ENCODE measurements at places on chromosomes 13 and 19.
A peak's percentile ranks its signal among the peaks of the same experiment; 100 is the strongest.

GRCh38 chr19:7645163-7645562, 8.3 kb downstream of the STXBP2 start:
- no peak for DNase-seq

DNA sequence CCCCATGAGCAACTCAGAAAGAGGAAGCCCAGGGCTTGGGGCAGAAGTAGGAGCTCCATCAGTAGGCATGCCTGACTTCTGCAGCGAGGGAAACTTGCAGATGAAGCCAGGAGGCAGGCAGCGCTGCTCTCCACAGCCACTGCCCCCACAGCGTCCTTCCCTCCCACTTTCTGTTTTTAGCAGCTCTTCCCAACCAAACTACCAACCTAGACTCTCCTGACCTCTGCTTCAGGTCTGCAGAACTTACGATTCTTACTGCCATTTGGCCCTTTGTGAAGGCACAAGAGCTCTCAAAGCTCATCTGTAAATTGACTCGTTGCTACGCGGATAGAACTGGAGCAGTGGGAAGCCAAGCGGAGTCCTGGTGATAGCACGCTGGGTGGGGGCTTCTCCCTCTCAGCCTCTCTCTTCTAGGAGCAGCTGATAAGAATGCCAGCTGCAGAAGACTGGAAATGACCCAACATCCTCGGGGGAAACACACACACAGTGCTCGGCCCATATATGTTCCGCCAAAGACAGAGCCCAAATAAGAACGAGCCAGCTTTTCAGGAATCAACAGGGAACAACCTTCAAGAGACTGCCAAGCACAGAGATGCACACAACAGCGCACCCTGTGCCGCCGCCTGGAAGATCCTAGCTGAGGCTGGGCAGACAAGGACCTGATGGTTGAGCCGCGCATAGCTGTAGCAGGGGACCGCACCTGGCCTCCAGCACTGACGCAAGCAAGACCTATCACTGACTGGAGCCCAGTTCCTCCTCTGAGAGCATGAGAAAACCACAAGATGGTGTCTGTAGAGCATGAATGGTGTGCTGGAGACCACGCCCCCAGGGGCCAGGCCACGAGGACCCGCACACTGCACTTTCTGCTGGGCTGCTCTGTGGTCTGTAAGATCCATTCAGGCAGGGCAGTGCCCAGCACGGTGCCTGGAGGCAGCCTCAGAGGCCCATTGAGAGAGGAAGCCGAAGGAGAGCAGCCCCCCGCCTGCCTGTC, 15.9 kb upstream of the SLC35E1 start:
- DNase-seq, result peak; percentile 74

DNA sequence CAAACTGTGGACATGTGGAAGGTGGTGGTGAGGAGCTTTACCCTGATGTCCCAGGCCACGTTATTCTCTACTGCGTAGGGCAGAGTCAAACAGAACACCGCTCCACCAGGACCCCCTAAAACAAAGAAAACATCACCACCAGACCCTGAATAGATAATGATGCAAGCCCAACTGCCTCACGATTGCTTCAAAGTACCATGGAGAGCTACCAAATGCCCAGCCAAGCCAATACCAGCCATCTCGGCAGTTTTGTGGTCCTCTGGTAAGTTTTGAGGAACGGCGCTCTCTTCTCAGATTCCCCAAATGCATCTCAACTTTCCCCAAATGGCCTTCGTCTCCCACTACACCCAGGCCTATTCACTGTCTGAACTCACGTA, 5.6 kb downstream of the RANBP3 start:
- DNase-seq, result no peak

DNA sequence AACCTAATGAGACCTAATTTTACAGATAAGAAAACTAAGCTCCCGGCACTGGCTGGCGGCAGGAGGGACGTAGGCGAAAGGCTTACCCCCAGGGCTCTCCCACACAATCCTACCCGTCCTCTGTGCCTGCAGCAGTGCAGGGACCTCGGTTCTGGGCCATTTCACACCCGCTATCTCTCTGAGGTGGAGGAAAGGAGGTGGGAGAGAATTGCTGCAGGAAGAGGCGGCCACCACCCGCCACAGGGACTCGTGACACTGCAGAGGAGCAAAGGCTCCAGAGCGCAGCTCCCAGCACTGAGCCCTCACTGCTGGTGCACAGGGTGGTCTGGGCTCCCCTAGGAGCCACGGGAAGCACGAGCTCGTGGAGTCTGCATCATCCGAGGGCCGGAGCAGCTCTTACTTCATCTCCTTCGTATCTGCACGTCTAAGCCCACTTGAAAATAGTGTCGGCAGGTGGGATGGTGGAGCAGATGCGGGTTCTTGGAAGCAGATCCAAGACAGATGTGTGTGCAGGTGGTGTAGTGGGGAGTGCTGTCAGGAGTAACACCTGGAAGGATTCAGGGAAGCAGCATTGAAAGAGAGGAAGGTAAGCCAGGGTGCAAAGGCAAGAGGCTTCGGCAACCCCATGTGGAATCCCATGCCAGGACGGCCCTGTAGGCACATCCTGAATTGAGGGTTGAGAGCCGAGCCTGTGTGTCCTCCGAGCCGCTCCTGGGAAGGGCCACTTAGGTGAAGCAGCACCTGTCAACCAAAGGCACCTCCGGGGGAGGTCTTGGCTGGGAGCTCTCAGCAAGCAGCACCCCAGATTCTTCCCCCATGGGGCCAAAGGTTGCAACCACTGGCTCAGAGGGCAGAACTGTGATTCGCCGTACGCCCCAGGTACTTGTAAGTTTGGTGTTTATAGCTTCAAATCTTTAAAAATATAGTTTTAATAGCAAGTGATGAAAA, 115.8 kb upstream of the SPACA7 start:
- DNase-seq, result no peak

DNA sequence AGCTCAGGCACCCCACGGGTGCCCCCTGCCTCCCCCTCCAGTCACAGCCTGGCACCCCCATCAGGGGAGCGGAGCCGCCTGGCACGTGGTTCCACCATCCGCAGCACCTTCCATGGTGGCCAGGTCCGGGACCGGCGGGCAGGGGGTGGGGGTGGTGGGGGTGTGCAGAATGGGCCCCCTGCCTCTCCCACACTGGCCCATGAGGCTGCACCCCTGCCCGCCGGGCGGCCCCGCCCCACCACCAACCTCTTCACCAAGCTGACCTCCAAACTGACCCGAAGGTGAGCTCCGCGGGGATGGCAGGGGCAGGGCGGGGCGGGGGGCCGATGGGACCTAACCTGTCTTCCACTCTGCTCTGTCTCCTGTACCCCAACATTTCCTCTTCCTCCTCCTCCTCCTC, 25.0 kb downstream of the CKM start:
- no peak for DNase-seq

GRCh38 chr19:33703438-33703750, 81.6 kb downstream of the CHST8 start:
- no peak for DNase-seq

- DNase-seq, result no peak
Observed at GRCh38 chr19:3619631-3620012, 7.0 kb downstream of the CACTIN start.

GRCh38 chr19:41872775-41873647, 4.1 kb upstream of the CD79A start:
- DNase-seq, result peak; percentile 80

GRCh38 chr13:106083620-106084350, 451.7 kb downstream of the EFNB2 start:
- no peak for DNase-seq

DNA sequence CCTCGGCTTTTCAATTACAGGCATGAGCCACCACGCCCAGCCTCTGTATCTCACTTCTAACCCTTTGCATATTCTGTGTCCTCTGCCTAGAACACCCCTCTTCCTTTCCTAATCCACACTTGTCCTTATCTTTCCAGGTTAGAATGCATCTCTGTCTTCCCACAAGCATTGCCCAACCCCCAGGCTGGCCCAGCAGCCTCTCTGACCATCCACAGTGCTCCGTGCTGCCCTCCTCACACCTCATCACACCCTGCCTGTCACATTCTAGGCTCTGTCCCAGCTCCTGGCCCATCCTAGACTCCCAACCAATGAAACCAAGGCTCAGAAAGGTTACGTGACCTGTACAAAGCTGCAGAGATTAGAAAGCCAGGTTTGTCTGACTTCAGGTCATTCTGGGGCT, 11.3 kb downstream of the JAK3 start:
- DNase-seq, result no peak

GRCh38 chr13:26810095-26810494, 49.5 kb upstream of the GPR12 start:
- DNase-seq, result no peak

DNA sequence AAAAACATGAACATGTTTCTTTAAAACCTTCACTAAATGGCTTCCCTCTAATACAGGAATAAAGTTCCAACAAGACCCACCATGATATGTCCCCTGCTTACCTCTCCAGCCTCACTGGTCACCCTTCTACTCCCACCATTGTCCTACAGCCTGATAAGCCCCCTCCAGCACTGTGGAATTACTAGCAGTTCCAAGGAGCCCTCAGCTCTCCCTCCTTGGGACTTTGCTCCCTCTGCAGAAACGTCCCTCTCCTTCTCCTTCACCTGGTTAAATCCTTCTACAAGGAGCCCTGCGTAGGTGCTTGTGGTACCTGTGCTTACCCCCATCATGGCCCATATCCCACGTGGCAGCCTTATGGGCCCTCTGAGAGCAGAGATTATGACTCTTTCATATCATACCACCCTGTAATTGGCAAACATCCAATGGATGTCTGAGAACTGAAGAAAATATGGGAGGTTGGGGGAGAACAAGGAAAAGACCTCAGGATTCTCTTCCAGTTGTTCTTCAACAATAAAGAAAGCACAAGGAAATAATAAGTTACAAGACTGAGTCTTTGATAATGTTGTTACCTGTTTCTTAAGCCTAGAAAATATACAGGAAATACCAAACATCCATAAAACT, 26.1 kb upstream of the DOCK9 start:
- no peak for DNase-seq

DNA sequence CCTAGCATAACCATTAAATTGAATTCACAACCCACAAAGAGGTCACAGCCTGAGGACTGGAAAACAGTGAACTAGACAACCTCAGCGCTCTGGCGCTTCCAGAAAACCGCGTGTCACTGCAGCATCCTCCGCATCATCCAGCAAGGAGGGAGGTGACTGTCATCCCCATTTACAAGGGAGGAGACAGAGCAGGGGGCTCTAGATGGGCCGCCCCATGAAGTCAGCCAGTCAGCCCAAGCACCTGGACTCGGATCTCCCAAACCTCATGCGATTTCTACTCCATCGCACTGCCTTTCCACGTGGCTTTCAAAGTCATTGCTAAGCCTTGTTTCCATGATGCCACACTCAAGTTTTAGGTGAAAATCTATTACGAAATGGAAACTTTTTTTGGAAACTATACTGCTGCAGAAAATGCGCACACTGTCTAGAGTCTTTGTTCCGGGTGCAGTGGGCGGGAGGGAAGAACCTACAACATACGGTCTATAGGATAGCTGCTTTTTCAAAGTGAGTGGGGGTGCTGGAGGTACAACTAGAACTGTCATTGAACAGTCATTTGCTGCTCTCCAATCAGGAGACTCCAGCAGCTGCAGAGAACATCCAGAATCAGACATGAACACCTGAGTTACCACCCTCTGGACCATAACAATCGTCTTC, 2.8 kb downstream of the AP3D1 start:
- DNase-seq, result no peak

DNA sequence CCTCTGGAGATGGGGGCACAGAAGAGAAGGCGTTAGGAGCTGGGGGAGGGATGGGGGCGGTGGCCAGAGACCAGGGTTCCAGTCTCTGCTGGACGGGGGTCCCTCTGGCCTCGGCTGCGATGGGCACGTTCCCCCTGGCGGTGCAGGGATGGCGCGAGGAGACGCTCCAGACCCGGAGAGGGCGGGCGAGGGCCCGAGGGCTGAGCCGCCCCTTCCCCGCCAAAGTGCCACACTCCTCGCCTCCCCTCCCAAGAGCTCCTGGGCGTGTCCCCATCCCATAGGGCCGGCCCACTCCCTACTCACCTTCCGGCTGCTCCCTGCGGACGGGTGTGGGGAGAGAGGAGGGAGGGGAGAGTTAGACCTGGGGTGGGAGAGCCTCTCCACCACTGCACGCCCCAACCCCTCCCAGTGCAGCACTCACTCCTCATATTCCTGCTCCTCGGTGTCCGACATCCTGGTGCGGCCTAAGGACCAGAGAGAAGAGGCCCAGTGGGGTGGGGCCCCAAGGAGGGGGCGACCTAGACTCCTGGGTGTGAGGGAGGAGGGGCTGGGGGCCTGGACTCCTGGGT, 2.2 kb downstream of the TNNT1 start:
- no peak for DNase-seq

DNA sequence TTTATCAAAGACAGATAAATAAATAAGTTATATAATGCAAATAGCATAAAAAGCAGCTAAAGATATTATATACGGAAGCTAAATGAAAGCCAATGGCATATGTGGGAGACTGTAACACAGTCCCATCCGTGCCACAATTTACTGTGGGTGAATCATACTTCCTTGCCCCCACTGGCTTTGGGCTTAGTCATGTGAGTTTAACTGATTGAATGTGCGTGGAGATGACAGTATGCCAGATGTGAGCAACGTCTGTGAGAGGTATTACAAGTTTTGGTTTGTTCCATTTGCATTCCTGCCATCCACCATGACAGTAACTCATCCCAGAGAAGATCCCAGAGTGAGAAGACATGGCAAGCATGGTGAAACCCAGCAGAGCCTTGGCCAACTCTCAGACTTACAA, 340.0 kb downstream of the SUCLA2 start:
- DNase-seq, result no peak

- peak; percentile 69 for DNase-seq
Observed at GRCh38 chr13:50512474-50513299, 330.8 kb downstream of the DLEU7 start.

DNA sequence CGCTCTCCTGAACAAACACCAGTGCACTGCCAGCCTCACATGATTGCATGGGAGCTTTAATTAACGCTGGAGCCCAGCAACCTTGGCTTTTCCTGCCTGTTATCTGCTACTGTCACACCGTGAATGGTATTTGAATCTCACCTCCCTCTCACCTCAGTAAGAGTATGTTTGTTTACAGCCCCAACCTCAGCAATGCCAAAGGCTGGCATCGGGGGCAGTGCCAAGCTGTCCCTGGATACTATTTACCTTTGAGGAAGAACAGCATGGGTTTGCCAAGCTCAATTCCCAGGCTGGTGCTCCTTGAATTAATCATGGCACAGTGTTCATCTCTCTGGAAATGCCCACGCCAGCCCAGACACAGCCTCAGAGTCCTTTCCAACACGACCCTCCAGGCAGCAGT, 57.2 kb upstream of the SERPINE3 start:
- no peak for DNase-seq

GRCh38 chr19:18948976-18949356, 7.9 kb upstream of the HOMER3 start:
- no peak for DNase-seq

GRCh38 chr13:97627566-97627965, 193.6 kb downstream of the RAP2A start:
- no peak for DNase-seq

DNA sequence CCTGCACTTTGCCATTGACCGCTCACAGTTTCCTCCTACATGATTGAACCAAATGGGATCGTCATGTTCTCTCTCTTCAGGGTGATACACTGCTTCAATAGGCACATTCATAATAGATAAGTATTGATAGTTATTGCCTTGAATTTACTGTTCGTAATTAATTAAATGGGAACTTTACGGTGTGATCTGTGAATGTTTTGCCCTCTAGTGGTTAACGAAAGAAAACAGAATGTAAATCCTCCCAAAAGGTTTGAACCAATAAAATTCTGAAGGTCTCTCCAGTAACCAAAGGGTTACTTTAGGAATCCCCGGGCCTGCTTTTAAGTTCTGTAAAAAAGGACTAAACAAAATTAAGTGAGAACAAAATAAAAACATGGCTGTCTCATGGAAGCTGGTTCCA, 389.3 kb downstream of the DACH1 start:
- DNase-seq, result no peak

Data from activated naive CD4-positive, alpha-beta T cell treated with anti-CD3 and anti-CD28 coated beads, Interleukin-2, amount 10 ng/mL, durations not matched to agents 7 days and 5 days (primary cell).